Activated T-cell treated with anti-CD3 and anti-CD28 coated beads for 4 hours (primary cell): ENCODE measurements at places on chromosomes 2 and 18.

DNA sequence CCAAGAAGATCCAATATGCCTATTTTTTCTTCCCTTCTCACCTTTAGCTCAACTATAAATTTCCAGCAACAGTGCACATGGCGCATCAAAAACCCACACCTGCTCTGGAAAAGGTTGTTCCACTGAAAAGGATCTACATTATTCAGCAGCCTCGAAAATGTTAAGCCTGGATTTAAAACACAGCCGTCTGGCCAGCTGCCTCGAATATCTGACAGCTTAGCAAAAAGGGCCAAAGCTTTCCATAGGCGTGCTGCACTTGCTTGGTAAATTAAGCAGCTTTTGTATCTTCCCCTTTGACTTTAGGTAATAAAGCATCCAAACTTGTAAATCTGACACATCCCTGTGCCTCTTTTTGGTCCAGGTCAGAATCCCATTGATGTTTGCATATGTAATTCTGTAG is 20.5 kb downstream of the DAPL1 start:
- DNase-seq, result no peak

- DNase-seq, result no peak
Observed at GRCh38 chr2:197369933-197370320, 59.3 kb upstream of the ANKRD44 start.

DNA sequence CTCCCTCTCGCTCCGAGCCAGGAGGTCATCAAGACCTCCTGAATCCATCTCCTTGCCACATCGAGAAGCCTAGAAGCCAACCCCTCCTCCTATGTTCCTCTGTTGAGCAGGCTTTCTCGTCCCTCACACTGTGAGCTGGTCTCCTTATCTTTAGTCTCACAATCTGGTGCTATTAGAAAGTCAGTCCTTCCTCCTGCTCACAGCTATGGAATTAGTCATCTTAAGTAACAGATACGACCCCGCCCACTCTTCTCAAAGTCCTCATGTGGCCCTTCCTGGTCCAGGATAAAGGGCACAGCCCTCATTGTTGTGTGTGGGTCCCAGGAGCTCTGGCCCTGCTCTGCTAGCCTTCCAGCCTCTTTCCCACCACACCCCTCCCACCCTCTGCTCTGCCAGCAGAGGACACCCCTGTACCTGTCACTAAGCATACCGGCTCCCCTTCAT is 41.4 kb upstream of the TRIB2 start:
- no peak for DNase-seq

- no peak for DNase-seq
Observed at GRCh38 chr2:199902486-199903110, 8.5 kb upstream of the C2orf69 start.

DNA sequence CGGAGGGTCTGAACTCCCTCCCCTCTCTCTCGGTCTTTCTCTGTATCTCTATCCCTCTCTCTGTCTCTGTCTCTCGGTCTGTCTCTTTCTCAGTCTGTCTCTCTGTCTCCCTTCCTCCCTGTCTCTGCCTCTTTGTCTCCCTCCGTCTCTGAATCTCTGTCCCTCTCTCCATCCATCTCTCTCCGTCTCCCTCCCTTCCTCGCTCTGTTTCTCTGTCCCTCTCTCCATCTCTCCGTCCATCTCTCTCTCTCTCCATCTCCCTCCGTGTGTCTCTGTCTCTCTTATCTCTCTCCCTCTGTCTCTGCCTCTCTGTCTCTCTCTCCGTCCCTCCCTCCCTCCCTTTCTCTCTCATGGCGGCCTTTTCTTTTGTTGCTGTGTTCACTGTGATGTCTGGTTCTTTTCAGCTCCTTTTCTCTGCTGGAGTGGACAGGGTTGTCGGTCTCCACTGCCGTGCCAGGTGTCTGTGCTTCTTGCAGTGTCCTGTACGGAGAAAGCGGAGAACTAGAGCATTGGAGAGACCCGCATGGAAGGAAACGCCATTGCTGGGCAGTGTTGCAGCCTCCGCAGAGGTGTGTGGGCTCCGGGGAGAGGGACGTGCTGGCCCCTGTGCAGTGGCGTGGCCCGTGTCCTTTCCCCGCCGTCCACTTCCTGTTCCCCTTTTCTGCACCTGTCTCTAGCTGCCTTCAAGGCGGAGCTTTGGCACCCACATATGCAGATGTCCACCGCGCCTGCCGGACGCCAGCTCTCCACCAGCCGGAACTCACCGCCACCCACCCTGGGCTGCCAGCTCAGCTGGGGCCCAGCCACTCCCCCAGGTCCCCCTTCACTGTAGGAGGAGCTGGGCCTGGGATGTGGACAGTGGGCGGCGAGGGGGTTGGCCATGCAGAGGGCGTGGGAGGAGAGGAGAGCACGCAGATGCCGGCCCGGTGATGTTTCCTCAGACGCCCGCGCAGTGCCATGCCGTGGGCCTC is 113.1 kb downstream of the NFATC1 start:
- no peak for DNase-seq

- peak; percentile 59 for DNase-seq
Observed at GRCh38 chr2:98412751-98413458, 31.8 kb upstream of the INPP4A start.

DNA sequence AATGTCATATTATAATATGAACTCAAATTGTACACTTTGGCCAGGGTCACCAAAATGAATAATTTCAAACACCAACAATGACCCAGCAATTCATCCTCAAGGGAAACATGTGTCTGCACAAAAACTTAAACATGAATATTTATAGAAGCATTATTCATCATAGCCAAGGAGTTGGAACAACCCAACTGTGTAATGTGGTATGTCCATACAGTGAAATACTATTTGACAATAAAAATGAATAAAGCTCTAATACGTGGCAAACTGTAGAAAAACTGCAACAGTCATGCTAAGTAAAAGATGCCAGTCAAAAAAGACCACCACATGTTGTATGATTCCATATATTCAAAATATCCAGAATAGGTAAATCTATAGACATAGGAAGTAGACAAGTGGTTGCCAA is 294.6 kb upstream of the CCDC68 start:
- no peak for DNase-seq

GRCh38 chr2:187994464-187995331 is 297.0 kb upstream of the GULP1 start:
- no peak for DNase-seq

DNA sequence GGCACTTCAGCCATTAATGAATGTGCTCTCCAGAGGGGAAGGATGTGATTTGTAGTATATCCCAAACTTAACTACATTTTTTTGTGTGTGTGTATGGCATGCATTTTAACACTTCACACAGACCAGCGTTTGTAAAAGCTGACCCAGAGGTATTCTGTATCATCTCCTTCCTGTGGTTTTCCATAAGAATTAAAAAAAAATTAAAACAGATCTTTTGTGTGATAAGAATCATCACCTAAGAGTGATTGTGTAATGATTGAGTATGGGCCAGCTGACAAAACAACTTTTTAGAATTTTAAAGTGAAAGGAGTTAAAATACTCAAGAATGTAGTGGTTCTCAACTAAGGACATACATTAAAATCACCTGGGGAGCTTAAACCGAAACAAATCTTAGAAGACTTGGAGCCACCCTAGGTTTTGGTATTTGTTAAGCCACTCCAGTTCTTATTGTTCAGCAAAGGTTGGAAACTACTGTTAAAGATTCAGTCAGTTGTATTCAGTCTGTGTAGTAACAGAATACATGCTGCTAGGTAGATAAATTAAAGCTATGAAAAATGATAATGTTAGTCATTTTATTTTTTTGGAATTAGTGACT is 120.1 kb downstream of the HAUS1 start:
- DNase-seq, result no peak

GRCh38 chr2:149573760-149574159 is 13.8 kb downstream of the MMADHC start:
- no peak for DNase-seq

DNA sequence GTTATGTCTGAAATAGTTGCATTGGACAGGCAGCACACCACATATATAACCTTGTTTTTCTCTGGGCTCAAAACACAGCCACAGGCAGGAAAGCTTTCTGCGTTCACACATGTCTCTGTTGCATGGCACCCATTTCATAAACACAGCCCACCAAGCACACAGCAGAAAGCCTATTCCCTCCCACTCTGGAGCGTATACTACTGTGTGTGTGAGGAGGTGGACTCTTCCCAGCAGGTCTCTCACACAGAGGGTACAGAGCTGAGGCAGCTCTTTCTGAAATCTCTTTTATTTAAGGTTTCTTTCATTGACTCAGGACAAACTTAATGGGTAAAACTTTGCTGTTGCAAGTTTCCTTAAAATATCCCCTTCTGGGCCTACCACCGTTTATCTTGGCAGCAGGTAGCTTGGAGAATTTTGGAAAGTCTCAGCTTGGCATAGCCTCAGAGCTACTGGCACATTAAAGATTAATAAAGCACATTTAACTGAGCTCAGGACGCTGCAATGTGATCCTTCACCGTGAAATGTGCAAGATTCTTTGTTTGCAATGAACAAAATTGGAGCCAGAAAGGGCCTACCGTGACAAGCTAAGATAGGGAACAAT is 105.1 kb upstream of the NCKAP5 start:
- no peak for DNase-seq

GRCh38 chr2:101047075-101047766 is 45.1 kb downstream of the RPL31 start:
- DNase-seq, result no peak

DNA sequence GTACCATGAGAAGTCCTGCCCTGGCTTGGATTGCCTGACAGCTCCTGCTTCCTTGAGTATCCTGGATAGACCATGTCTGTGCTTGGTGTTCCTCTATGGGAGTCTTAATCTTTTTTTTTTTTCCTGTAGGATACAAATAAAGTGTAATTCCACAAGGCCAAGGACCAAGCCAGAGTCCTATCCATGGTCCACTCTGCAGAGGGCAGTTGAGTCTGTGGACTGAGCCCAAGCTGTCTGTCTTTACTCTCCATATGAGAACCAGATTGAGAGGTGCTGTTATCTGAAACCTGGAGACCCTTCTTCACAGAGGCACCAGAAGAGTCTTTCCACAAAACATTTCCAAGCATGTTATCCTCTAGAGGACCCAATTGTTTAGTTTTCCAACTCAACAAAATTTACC is 1.4 kb upstream of the KIF3C start:
- no peak for DNase-seq

DNA sequence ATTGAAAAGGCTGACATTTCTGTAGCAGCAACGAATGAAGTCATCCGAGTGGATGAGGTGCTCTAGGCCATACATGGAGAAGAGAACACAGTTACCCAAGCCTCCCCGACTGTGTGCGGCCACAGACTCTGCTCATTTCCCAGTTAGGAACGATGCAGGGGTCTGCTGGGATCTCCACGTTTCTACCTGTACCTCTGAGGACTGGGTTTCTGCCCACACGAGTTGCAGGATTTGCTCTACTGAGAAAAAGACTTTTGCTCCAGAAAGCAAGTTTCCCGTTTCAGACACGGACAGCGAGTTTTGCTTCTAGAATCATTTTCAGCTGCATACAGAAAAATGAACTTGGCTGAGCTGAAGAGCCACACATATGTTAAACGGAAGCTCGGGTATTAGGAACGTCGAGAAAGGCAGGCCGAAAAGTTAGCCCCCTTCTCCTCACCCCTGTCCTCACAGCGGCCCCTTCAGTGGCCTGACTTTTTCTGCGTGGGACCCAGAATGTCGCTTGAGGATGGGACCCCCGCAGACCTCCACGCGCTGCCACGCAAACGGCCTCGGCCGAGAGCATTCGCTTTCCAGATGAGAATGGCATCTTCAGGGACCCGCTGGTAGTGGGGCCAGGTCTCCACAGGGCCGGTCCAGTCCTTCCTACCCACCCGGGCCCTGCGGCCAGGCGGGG is 582 bp upstream of the RAB31 start:
- DNase-seq, result no peak

DNA sequence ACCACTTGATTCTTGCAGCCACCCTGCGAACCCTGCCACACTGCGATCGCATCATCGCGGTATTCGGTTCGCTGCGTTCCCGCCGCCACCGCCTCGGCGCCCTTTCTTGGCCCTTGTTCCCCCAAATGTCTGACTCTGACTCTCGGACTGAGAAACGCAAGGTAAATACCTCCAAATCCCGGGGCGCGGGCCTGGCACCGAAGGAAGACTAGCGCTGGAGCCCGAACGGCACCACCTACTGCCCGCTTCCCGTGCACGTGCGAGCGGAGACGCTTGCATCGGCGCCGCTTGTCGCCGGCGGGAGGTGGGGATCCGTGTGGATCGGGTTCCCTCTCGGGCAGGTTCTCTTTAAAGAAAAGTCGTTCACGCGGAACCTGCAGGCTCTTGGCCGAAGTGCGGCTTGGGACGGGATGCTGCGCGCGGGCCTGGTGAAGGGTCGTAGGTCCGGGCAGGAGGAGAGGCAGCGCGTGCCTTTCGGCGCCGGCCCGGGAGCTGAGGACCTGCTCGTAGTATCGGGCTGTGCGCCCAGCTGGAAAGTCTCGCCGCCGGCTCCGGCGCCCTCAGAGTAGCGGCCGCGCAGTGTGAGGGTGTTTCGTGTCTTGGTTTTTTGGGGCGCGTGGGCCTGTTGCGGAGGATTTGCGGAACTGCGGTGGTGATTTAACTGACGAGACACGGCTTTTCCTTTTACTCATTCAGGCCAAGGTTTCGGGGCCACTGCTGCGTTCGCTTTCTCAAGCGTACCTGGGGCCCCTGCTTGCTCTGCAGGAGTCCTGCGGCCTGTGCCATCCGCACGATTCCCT is 514 bp downstream of the BCL2L11 start:
- peak; percentile 33 for DNase-seq

DNA sequence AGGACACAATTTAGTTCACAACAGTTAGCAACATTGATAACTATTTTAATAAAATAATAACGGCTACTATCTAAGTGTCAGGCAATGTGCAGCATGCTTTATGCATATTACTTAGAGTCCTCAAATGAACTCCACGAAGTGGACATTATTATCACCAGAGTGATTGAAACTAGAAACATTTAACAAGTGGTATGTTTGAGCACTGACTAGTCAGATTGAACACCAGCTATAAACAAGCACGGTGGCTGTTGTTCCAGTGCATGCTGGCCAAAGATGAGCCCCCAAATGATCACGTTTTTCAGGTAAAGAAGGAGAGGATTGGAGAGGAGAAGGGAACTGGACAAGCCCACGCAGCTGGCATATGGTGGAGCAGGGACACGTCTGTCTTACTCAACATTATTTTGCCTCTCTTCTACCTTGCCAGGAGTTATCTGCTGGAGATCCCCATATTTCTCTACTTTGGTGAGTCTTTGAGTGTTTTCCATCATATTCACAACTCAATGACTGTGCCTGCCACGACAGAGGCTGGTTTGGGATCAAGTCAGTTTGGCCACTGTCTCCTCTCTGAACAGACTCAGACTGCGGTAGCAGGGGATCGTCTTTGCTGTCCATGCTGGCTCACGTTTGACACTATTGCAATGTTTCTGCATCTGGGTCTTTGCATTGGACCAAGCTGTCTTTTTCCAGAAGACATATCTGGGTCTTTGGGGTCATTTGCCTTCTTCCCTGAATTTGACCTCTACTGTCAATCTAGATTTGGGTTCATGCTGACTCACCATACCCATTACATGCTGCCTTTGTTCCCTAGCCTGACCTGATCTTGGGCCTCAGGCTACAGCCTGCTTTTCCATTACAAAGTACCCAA is 66.0 kb upstream of the ACSL3 start:
- no peak for DNase-seq
